ENCODE measurements at places on chromosomes 1 and 21.

- H3K36me3 ChIP-seq, result no peaks in the 10 kb centered on the region
- H3K4me3 ChIP-seq, result no peak overlapping the region
- no peak for DNase-seq
- no peaks in the 10 kb centered on the region for H3K27me3 ChIP-seq
- no peak overlapping the region for H3K27ac ChIP-seq
Measured at GRCh38 chr1:143699115-143699514, 272.7 kb downstream of the FAM72C start.

DNA sequence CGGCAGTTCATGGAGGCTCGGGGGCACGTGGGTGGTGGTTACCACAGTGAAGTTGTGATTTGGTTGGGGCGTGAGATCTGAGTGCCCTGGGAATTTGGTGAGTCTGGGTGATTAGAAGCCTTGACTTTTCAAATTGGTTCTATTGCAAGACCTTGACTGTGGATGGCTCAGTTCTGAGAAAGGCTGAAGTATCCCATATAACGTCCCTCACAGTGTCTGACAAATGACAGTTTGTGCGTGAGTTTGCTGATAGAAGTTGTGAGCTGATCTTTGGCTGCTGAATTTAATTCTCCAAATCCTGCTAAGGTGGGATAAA lies 549 bp downstream of the MSH4 start:
- no peaks in the 10 kb centered on the region for H3K4me1 ChIP-seq
- no peaks in the 10 kb centered on the region for H3K27me3 ChIP-seq
- DNase-seq, result no peak
- no peaks in the 10 kb centered on the region for H3K36me3 ChIP-seq

DNA sequence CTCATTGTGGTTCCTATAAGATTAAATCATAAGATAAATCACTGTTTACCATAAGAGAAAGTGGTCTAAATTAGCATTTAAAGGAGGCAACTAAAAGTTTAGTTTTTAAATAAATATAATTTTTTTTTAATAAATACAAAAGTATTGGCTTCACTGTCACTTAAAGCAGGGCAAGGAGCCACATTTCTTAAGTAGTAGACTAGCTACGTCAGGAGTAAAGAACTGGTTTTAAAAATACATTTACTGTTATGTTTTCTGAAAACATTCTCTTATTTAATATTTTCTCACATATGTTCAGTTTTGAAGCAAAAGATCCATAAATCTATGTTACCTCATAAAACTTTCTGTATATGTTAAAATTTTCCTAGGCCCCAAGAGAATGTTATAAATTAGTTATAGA lies 2.2 kb downstream of the ANGPTL1 start:
- H3K27ac ChIP-seq, result peak overlapping the region; percentile 73
- DNase-seq, result no peak
- H3K4me3 ChIP-seq, result peak overlapping the region; percentile 35
- peaks cover 5% of the 10 kb centered on the region for H3K4me1 ChIP-seq
- no peaks in the 10 kb centered on the region for H3K27me3 ChIP-seq

DNA sequence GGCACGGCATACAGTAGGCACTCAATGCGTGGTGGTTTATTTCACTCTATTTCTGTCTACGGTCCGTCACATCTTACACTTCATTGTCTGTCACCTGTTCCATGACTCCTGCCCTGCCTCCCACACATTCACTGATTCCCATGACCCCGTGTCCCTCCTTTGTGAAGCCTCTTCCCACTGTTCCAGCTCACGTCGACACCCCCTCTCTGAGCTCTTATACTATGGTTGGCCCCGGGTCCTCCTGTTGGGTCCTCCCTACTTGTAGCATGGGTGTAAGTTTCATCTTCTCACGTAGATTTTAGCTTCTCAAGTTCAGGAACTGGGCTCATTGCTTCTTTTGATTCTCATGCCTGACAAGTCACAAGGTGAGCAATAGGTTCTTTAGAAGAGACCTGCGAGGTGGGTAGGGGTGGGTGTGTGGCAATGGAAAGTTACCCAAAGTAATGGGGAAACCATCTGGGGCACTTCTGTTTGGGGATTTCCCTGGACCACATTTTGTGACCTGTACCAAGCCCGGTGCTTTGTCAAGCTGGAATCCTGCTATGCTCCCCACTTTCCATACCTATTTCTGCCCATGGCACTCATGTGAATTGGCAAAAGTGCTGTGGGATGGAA lies 22.1 kb upstream of the IL10 start:
- no peaks in the 10 kb centered on the region for H3K27me3 ChIP-seq
- H3K4me1 ChIP-seq, result no peaks in the 10 kb centered on the region
- no peaks in the 10 kb centered on the region for H3K36me3 ChIP-seq
- H3K4me3 ChIP-seq, result no peak overlapping the region
- no peak for DNase-seq

DNA sequence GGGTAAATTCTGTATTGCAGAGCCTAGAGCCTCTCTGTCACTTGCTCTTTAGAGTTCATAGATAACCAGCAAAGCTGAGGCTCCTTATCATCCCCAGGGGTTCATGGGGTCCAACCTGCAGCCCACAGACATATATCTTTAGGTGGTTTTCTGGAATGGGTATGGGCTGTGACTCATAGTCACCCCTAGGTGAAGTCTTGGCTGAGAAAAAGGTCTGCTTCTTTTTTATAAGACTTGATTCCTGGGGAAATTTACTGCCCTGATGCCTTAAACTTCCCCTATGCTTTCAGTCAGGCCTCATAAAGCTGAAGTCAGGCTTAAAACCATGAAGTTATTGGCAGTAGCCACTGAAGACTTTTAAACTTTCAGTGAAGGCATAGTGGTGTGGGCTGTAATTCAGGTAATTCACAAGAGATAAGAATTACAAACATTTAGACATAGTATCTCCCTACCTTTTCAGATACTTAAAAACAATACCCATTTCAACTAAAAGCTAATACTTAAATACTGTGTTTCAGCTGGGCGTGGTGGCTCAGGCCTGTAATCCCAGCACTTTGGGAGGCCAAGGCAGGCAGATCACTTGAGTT lies 46.8 kb downstream of the MACO1 start:
- H3K36me3 ChIP-seq, result no peaks in the 10 kb centered on the region
- no peak for DNase-seq
- no peak overlapping the region for H3K27ac ChIP-seq
- no peaks in the 10 kb centered on the region for H3K27me3 ChIP-seq

- H3K27ac ChIP-seq, result no peak overlapping the region
- H3K36me3 ChIP-seq, result no peaks in the 10 kb centered on the region
- H3K4me3 ChIP-seq, result no peak overlapping the region
- H3K27me3 ChIP-seq, result no peaks in the 10 kb centered on the region
- H3K4me1 ChIP-seq, result peaks cover 2% of the 10 kb centered on the region
Measured at GRCh38 chr1:35447278-35447677, 109.9 kb downstream of the KIAA0319L start.

DNA sequence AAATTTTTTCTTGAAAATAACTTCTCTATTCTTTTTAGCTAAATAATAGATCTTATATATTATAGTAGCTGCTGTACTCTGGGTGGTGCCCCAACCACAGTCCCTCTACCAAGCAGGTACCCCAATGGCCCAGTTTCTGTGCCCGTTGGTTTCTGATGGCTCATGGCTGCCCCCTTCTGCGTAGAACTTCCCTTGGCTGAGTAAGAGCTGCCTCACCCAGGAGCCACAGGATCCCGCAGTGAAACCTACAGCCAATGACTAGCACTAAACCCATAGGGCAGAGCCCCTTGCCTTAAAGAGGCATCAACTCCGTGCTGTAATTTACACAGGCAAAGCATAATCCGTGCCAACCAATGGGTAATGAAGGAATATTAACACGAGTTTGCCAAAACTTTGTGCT lies 247.5 kb downstream of the USH2A start:
- no peak overlapping the region for H3K27ac ChIP-seq
- no peak overlapping the region for H3K4me3 ChIP-seq
- no peaks in the 10 kb centered on the region for H3K4me1 ChIP-seq
- H3K27me3 ChIP-seq, result no peaks in the 10 kb centered on the region
- no peaks in the 10 kb centered on the region for H3K36me3 ChIP-seq
- no peak for DNase-seq

GRCh38 chr1:93734999-93735398 lies 53.4 kb upstream of the BCAR3 start:
- H3K27me3 ChIP-seq, result no peaks in the 10 kb centered on the region
- H3K4me3 ChIP-seq, result no peak overlapping the region
- H3K4me1 ChIP-seq, result peaks cover 10% of the 10 kb centered on the region
- no peak overlapping the region for H3K27ac ChIP-seq
- no peak for DNase-seq
